ENCODE measurements at places on chromosomes 12 and 14.

GRCh38 chr12:76137606-76138005 lies 53.1 kb upstream of the NAP1L1 start:
- DNase-seq, result no peak

GRCh38 chr12:80068173-80068572 lies 31.2 kb upstream of the OTOGL start:
- no peak for DNase-seq

DNA sequence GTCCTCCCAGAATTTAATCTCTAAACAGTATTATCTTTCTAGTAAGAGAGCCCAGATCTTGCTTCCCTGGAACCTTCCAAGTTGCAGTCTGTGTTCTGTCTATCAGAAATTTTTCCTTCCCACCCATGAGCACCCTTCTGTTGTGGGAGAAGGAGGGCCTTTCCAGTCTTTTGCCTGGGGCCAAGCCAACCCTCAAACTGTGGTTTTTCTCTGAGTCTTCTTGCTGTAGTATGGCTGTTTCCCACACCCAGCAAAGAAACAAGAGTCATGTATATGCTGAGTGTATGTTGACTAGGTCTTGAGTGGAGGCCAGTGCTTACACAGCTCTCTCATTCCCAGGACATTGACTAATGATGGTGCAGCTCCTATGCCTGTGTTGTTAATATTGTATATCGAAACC lies 104.5 kb downstream of the TGFB3 start:
- DNase-seq, result no peak

DNA sequence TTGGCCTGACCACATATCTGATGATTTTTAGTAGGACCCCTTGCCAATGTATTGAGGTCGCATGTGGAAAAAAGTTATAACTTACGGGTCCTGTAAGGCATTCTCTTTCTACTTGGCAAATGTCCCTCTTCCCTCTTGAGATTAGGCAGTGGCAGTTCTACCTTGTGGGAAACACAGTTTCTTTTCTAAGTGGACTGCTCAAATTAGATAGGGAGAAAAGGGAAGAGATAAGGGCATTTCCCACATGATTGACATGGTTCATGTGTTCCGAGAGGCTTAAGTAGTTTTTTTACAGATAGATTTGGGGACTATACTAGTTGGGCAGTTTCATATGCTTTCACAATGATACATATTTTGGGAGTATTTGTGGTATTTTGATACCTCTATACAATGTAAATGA lies 154.7 kb downstream of the FBXL14 start:
- no peak for DNase-seq

GRCh38 chr14:62280366-62280765 lies 518.1 kb downstream of the SNAPC1 start:
- no peak for DNase-seq

- no peak for DNase-seq
Measured at GRCh38 chr14:50225974-50226297, 5.4 kb downstream of the SOS2 start.

- DNase-seq, result no peak
Measured at GRCh38 chr14:22848351-22849164, 12.2 kb downstream of the MMP14 start.

- DNase-seq, result no peak
Measured at GRCh38 chr14:57889245-57889644, 23.4 kb upstream of the SLC35F4 start.
